ENCODE measurements at places on chromosomes 12 and 14.

GRCh38 chr12:103928682-103929045 is 1.5 kb upstream of the HSP90B1 start:
- peak; percentile 79 for DNase-seq

GRCh38 chr12:19539836-19540235 is 100.5 kb downstream of the AEBP2 start:
- no peak for DNase-seq

GRCh38 chr14:103026988-103027387 is 30.4 kb downstream of the CDC42BPB start:
- no peak for DNase-seq

- no peak for DNase-seq
Observed at GRCh38 chr14:101457936-101458740, 103.2 kb upstream of the DIO3 start.

DNA sequence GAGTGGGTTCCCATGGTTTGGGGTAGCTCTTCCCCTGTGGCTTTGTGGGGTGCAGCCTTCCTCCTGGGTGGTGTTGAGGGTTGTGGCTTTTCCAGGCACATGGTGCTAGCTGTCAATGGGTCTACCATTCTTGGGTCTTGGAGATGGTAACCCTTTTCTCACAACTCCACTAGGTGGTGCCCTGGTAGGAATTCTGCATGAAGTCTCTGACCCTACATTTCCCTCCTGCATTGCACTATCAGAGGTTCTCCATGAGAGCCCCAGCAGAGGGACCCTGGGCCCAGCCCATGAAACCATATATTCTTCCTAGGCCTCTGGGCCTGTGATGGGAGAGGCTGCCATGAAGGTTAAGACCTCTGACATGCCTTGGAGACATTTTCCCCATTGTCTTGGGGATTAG is 1093.3 kb downstream of the SLC16A7 start:
- no peak for DNase-seq

DNA sequence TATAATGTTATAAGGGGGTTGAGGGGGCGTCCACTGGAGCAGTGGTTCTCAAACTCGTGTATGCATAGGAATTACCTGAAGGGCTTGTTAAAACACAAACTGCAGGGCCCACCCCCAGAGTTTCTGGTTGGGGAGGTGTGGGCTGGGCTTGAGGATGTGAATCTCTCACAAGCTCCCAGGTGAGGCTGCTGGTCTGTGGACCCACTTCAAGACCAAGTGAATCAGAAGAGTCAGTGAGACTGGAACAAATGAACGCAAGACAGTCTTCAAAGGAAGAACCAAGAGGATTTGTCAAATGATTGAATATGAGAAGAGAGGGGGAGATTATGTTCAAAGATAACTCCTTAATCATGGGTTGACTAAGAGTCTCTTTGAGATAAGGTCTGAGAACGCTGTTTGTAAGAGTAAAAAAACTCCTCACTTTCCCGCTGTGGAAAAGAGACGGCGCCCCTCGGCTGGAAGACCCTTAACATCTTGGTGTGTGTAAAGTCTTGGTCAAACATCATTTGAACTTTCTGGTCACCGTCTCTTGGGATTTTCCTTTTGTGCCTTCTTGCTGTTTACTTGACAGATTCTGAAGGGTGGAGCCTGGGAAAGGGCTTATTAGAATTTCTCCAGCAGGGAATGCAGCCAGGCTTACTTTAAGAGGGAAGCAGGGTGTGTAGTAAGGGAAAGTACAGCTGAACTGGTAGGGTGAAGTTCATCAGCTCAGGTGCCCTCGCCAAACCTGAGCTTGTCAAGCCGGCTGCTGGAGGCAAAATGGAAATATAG is 5.3 kb upstream of the FOXN3 start:
- DNase-seq: no peak

- no peak for DNase-seq
Observed at GRCh38 chr12:54217774-54218241, 29.0 kb upstream of the SMUG1 start.

GRCh38 chr14:61090432-61091216 is 109.6 kb downstream of the SLC38A6 start:
- no peak for DNase-seq

DNA sequence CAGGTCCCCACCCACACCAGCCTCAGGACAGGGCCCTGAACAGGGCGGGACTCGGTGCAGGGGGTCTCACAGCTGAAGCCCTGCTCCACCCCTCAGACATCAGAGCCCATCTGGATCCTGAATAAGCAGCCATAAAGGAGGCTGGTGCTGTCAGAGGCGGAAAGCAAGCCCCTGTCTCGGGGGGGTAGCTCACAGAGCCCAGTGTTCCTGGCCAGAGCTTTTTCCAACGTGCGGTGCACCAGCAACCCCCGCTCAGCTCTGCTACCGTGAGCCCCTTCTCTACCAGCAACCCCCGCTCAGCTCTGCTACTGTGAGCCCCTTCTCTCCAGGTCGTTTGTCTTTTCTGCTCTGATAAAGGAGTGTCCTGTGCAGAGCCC is 136.5 kb upstream of the SFSWAP start:
- no peak for DNase-seq

GRCh38 chr12:50147281-50147680 is 19.9 kb downstream of the CERS5 start:
- no peak for DNase-seq

GRCh38 chr14:39383026-39383660 is 49.1 kb downstream of the FBXO33 start:
- DNase-seq: no peak

DNA sequence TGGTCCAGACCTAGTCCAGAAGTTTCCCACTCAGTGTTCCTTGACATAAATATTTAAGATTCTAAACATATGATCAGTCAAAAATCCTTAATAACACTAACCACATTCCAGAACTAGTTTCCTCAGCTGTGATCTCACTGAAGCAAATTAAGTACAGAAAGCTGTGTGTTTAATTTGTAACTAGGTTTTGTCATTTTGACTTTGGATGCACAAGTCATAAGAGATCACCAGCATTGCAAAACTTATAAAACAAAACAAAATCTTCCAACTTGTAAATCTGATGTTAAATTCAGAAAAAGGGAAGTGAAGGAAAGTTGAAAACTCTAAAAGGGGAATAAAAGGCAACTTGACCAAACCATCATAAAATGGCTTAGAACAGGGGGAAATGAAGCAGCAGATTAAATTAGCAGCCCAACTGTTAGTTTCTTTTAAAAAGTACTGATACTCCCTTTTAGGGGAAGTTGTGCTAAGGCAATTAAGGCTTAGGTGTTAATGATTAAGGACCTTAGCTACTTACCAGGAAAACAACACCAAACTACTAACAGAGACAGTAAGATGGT is 56.6 kb downstream of the SH2B3 start:
- DNase-seq: no peak

DNA sequence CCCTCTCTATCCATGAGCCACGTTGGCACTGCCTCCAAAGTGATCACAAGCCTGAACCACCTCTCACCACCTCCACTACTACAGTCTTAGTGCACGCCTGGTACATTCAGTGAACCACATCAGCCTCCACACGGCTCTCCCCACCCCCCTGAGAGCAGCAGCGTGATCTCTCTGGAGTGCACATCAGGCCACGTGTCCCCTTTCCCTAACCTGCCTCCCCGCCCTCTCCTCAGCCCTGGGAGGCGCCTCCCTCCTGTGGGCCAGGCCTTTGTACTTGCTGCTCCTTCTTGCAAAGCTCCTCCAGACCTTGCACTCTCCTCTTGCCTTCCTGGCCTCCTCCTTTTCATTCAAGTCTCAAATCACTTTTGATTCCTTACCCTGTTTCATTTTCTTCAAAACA is 49.8 kb downstream of the SLC6A12 start:
- no peak for DNase-seq

DNA sequence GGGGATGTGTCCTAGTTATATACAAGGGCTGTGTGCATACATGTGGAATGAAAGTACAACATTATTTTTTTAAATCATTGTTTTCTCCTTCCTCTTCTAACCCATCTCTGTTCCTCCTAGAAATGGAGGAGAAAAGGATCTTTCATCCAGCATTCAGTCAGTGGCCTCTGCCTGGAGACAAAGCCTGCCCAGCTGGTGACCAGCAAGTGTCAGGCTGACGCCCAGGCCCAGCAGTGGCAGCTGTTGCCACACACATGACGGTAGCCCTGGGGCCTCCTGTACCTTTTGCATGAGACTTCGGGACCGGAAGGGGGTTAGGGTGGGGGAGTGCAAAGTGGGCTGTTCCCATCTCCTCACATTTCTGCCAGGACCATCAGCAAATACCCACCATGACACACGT is 46.2 kb downstream of the ERH start:
- no peak for DNase-seq

- DNase-seq: no peak
Observed at GRCh38 chr12:107514887-107515445, 170.6 kb upstream of the PWP1 start.

- DNase-seq: no peak
Observed at GRCh38 chr12:55173456-55173855, 47.2 kb downstream of the OR9K2 start.

- DNase-seq: no peak
Observed at GRCh38 chr14:79661752-79662151, 549.6 kb downstream of the DIO2 start.

DNA sequence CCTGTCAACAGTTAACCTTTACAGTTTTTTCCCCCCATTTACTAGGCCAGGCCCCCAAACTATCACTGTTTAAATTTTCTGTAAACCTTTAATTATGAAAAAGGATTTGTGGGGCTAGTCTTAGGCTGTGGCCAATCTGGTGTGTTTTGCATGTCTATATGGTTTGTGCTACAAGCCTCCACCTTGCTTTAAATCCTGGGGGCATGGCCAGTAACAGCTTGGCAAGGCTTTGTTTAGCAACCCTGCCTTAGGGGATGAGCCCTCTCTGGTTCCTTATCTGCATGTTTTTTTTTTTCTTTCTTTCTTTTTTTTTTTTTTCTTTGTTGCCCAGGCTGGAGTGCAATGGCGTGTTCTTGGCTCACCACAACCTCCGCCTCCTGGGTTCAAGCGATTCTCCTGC is 102.7 kb downstream of the KCNMB4 start:
- no peak for DNase-seq

DNA sequence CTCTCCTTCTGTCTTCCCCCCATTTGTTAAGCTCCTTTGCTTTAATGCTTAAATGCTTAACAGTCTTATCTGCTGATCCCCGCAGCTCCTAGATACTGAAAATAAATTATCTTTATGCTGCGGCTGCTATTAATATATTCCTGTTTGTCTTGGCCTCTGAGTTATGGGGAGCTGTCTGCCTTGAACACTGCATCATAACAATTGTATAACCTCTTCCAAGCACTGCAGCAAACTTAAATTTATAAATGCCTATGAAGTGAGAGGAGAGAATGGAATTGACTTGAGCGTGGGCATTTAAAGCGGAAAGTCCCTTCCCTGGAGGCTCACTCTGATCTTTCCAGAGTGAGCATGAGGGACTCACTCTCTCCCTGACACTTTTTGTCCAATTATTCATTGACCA is 23.1 kb upstream of the DCP1B start:
- DNase-seq: no peak

GRCh38 chr12:6925540-6926279 is 2.0 kb upstream of the ATN1 start:
- no peak for DNase-seq

DNA sequence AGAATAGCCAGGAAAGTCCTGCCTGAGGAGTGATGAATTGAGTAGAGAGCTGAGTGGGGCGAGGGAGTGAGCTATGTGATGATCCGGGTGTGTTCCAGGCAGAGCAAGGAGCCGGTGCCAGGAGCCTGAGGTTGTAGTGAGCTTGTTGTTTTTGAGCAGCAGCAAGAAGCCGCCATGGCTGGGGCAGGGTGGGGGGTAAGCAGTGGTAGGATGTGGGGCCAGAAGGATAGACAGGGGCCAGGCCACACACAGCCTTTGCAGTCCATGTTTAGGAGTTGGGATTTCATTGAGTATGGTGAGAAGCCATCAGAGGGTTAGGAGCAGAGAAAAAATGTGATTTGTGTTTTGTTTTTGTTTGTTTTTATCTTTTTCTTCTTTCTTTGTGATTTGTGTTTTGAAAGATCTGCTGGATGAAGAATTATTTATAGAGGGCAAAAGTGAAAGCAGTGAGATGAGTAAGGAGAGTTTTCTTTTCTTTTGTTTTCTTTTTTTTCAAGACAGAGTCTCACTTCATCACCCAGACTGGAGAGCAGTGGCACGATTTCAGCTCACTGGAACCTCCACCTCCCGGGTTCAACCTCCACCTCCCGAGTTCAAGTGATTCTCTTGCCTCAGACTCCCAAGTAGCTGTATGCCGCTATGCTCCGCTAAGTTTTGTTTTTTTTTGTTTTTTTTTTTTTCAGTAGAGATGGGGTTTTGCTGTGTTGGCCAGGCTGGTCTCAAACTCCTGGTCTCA is 92.3 kb upstream of the BCAT1 start:
- no peak for DNase-seq

GRCh38 chr12:66516133-66516532 is 162.7 kb downstream of the GRIP1 start:
- no peak for DNase-seq

DNA sequence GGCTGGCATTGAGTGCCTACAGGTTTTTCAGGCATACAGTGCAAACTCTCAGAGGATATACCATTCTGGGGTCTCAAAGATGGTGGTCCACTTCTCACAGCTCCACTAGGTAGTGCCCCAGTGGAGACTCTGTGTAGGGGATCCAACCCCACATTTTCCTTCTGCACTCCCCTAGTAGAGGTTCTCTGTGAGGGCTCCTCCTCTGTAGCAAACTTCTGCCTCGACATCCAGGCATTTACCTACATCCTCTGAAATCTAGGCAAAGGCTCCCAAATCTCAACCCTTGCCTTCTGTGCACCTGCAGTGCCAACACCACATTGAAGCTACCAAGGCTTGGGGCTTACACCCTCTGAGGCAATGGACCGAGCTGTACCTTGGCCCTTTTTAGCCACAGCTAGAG is 179.2 kb downstream of the CCDC91 start:
- DNase-seq: no peak

DNA sequence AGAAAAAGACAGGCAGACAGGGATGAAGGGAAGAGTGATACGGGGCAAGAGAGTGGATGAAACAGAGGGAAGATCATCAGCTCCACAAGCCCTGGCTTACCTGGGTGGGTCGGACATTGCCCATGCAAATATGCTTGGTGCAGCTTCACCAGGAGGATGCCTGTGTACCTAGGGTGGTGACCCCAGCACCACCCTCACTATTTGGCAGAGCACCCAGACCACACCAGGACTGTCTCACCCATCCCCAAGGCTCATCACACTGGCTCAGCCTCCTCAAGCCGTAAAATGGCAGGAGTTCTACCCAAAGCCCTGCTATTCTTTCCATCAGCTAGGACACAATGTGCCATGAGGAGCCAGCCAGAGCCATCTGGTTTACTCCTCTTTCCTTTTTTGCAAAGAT is 3.0 kb downstream of the GALNT8 start:
- no peak for DNase-seq

- no peak for DNase-seq
Observed at GRCh38 chr12:65122703-65123102, 1.6 kb upstream of the WIF1 start.

DNA sequence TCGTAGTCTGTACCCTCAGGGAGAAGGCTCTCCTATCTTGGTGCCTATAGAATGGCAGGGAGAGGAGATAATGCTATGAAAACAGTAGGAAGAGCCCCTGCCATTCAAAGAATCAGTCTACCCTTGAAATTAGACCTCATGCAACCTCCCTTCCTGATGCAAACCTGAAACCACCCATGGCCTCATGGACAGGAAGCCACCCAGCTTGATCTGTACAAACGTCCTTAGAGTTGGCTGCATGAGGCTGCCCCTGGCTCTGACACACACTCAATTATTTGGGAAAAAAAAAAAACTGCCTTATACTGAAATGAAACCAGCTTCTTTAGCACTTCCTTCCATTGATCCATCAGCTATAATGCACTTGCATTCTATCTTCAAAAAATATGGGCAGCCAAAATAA is 116.6 kb upstream of the BCL2L14 start:
- DNase-seq: no peak

GRCh38 chr14:42513837-42514236 is 907.2 kb downstream of the LRFN5 start:
- DNase-seq: no peak
